Thoracic aorta (tissue), 2 donors: ENCODE measurements at places on chromosomes 4 and X. TPM values are rescaled to one million over a fixed set of nuclear protein-coding genes. Genes with fewer than 3 reads are reported as not detected.

DNA sequence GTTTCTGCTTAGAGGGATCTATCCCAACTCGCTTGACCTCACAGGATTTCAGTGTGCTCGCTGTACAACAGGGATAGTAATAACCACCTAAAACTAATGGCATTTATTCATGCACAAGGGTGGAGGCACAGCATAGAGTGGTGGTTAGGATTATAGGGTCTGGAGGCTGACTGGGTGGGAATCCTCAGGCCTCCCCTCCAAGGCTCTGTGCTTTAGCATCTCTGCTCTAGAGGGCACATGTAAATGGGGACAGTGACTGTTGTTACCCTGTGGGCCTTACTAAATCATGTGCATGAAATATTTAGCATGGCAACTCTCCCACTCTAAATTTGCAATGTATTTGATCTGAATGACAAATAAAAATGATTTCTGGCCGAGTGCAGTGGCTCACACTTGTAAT is 29.2 kb downstream of the VCX2 start:
- no peak for DNase-seq

Gene S100G
- not detected for total RNA-seq

DNA sequence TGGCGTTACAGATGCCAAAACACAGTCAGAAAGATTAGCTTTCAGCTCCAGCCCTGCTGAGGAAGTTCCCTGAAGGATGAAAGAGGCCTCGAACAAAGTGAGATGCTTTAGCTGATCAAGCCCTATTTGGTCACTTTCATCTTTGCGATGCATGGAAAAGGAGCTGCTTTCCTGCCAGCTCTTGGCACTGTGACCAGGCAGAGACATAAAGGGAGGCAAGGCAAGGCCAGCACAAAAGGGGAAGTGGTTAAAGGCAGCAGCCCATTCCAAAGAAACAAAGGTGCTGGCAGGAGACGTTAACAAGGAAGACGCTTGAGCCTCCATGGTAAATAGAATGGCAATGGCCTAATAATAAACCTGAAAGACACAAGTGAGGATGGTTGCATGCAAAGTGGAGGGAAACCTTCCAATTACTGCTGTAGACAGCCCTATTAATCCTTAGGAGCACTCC is 617.1 kb upstream of the INTU start:
- no peak for DNase-seq

- DNase-seq = no peak
Measured at GRCh38 chr4:101678180-101678579, 112.3 kb upstream of the BANK1 start.

- DNase-seq = no peak
Measured at GRCh38 chr4:136931781-136932180, 600.5 kb downstream of the PCDH18 start.

Gene PPID
- 8.3 TPM for total RNA-seq

DNA sequence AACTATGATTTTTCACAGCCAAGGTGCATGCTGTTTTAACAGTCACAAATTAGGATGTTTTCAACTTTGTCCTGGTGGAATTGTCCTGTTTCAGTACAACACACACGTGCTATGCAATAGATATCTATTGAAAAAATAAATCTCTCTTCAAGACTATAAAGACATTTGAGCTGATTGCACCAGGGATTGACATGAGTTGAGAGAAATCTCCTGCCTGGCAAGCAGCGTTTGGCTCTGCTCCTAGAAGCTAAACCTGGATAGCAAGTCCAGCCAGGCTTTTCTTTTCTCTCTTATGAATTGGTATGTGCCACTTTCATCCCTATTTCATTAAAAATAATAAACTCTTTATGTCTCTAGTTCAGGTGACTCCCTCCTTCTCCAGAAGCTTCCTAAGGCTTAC is 16.6 kb upstream of the NPNT start:
- no peak for DNase-seq

Gene ANXA3
- 24.0 TPM for total RNA-seq

Gene CHM
- 14.8 TPM for total RNA-seq

DNA sequence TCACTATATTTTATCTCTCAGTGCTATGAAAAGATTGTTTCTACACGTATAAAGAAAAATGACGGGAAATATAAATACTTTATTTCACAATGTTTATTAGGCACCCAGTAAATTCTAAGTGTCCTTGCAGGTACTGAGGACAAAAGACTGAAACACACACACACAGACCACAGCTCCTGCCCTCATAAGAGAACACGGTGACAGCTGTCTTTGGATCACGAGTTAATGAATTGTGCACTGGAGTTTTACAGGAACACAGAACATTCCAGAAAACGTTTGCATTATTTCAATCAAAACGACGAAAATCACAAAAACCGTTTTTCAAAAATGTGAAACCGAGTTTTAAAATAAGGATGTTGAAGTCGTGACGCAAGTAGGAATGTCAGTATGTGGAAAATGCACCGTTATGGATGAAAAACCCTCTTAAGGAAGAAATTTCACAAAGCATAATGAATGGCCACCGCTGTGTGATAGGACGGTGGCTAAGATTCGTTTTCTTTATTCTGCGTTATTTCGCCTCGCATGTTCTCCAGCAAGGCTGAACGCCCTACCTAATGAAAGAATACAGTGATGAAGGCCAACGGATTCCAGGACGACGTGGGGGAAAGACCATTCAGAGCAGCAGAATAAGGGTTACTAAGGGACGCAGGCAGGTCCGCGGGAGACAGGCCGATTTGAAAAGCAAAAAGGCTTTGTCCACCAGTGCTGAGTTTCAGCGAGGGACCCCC is 24.2 kb downstream of the FAM156A start:
- DNase-seq = no peak

DNA sequence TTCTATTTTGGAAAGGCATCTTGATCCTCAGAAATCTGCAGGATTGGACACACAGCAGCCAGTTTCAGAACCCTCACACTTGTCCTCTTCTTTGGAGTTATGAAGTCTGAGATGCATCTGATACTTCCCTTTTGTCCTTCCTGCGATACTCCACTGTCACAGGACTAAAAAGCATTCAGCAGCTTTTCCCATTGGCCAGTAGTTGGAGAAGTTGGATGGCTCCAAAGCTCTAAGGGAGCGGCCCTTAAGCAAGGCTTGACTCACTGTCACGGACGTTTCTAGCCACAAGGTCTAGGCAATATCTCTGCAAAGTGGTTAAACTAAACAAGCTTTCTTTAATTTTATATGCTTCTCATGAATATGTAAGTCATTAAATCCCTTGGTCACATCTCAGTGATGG is 417.0 kb downstream of the AFF2 start:
- DNase-seq = no peak

Gene NLRP2B
- 0.95 TPM for total RNA-seq

Gene SPANXA2
- not detected for total RNA-seq

- DNase-seq = no peak
Measured at GRCh38 chr4:71029504-71029903, 36.1 kb downstream of the DCK start.

DNA sequence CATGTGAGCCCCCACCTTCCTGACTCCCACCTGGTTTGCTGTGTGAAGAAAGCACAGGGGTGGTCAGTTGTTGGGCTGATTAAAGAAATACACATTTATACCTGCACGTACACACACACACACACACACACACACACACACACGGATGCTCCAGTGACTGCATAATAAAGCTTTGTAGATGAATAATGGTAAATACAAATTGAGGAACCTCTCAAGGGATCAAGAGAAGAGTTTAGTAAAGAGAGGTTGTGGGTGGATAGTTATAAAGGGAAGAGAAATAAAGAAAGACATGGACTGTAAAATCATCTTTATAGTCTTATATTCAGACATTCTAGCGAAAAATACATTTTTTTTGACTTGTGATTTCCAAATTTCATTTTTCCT is 144.1 kb downstream of the MGST2 start:
- DNase-seq = no peak

Gene DTHD1
- 0.54 TPM for total RNA-seq

Gene MGARP
- total RNA-seq = 4.2 TPM

Gene QRFPR
- total RNA-seq = not detected

GRCh38 chr4:185862340-185862739 is 50.3 kb upstream of the SORBS2 start:
- no peak for DNase-seq

Gene MSANTD1
- 2.8 TPM for total RNA-seq

- no peak for DNase-seq
Measured at GRCh38 chr4:6268650-6269615, 717 bp upstream of the WFS1 start.
